ENCODE measurements at places on chromosomes 12 and 14.

- DNase-seq: no peak
Measured at GRCh38 chr12:108955225-108955835, 65.5 kb downstream of the SVOP start.

DNA sequence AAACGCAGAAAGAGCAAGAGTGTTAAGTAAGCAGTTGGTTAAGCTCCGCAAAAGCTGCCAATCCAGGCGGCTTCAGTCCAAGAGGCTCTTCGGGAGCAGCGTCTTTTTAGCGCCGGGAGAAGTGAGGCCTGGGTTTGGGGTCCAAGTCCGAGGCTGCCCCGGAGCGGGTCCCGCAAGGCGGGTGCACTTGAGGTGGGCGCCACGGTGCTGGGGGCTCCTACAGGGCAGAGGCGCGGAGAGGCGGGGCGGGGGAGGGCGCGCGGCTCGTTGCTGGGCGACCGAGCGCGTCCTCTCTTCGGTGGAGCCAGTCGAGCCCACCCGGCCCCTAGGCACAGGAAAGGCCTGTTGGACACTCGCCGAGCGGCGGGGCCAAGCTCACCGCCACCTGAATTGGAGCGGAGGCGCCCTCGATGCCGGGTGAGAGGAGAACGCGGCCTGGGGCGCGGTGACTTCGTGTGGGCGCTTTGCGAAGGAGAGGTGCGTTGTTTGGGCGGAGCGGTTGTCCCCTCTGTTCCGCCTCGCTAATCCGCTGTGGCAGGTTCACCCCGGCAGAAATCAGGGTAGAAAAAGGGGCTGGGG is 15.6 kb downstream of the TTC6 start:
- DNase-seq: no peak

DNA sequence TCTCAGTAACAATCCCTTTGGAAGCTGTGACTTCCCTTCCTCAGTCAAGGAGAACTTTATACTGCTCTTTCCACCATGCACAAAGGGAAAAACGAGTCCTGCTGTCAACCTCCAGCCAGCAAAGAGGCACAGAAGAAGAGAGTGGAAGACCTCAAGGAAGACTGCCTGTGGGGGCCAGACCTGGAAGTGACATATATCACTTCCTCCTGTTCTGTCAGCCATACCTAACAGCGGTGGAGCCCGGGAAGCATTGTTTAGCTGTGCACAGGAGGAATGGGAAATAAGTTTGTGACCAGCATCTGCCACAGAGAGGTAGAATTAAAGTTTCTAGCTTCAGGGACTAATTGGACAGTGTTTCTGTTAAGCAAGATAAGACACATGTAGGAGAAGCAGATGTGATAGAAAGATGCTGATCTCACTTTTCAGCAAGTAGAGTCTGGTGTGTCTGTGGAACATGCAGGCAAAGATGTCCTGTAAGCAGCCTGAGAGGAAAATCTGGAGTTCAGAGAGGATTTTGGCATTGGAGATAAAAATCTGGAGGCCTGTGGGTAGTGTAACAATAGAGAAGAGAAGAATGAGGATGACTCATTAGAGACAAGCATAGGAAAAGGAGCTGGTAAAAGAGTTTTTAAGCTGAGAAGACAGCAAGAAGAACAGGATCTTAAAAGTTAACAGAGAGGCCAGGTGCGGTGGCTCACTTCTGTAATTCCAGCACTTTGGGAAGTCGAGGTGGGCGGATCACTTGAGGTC is 141.6 kb upstream of the CPSF6 start:
- no peak for DNase-seq

DNA sequence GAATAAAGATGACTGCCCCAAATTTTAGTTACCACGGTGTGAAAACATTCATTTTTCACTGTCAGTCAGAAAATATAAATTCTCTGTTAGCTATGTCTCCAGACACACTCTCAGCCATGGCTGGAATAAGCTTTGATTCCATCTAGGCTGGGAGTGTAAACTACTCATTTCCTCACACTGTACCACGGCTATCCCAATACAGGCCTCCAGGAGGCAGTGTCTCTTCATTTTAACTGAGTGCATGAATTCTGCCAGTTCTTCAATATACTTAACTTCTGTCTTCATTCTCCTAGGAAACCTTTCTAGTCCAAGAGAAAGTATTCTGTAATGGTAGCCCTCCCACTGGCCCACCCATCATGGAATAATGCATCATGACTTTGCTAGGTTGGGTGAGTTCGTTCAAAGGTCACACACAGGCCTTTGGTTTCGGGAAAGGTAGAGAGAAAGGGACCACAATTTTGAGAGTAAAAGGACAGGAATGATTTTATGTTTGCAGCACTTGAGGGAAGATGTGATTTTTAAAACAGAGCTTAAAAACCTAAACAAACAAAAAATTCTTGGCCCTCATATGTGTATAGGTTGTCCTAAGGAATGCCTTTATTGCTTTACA is 381.1 kb downstream of the SEC23A start:
- peak; percentile 86 for DNase-seq

- no peak for DNase-seq
Measured at GRCh38 chr14:70189456-70190077, 816 bp upstream of the SLC8A3 start.

DNA sequence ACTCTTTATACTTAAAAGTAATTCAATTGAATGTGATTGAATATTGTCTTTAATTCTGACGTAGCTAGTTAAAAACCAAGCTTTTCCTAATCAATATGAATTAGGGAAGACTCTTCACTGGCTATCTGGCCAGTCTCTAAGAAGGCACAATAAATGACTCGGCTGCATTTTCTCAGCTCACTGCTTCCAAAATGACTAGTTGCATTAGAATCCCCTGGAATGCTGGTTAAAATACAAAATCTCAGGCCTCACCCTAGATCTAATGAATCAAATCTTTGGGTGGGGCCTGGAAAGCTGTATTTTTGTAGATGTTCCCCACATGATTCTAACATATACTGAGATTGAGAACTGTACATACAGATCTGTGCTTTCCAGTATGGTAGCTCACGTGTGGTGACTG is 242.1 kb downstream of the CHST11 start:
- no peak for DNase-seq
